ENCODE measurements at places on chromosomes 3 and 15.

GRCh38 chr3:73319179-73319769, 257.8 kb downstream of the EBLN2 start:
- DNase-seq: no peak

DNA sequence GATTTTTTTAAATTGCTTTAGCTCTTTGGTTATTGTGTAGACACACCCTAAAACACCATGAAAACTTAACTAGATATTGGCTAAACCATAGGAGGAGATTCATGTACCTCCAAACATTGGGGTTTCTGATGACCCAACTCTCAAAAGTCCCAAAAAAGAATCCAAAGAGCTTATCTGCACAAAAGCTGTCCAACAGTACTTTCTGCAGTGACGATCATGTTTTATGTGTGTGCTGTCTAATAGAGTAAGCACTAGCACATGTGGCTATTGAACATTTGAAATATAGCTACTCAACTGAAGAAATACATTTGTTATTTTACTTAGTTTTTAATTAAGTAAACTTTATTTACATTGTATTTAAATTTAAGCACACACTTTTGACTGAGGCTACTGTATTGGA, 818.2 kb upstream of the LMCD1 start:
- DNase-seq: no peak

DNA sequence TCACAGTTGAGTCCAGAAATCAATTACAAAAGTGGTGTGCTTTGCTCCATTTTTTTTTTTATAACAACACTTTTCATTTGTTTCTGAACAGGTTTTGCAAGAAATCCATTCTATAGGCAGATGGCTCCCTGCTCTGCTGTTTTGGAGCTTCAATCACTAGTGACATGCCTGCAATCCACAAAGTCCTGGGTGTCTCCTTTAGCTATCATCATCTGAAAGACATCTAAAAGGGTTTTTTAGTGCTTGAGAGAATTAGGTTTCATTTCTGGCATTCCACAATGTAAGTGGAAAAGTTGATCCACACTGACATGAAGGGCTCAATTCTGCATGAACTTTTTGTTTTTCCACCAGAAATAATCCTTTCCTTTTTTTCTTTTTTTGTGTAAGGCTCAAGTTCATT, 24.0 kb upstream of the MEIS2 start:
- no peak for DNase-seq

DNA sequence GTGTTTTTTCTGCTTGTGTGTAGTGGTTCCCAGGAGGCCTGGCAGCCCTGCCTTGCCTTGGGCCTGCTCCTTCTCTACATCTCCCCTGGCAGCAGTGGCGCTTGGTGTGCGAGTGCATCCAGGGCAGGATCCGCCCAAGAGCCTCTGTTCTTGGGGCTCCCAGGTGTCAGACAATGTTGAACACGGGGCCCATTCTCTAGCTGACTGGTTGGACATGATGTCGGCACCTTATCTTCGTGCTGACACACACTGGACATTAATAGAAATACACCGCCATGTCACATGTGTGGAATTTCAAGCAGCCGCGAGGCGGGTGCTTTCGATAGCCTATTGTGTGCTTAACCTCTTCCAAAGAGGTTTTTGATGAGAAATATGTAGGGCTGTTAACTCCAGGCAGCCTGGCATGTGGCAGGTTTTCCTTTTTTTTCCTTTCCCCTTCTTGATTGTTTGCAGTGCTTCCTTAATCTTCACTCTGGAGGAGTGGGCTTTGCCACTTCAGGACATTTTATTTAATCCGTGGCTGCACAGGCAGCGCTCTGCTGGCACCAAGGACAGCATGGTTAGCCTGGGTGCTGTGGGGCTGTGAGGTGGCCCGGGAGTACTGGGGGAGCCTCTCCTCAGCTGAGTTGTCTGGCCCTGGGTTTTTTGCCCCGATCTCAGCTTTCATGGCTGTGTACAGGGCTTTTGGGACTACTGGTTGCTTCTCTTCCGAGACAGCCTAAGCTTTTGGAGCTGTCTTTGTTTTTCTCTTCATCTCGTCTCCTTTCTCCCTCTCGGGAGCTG, 42.5 kb downstream of the CHCHD6 start:
- DNase-seq: peak; percentile 80

GRCh38 chr15:33309602-33310276, 1.0 kb upstream of the RYR3 start:
- peak; percentile 7 for DNase-seq

DNA sequence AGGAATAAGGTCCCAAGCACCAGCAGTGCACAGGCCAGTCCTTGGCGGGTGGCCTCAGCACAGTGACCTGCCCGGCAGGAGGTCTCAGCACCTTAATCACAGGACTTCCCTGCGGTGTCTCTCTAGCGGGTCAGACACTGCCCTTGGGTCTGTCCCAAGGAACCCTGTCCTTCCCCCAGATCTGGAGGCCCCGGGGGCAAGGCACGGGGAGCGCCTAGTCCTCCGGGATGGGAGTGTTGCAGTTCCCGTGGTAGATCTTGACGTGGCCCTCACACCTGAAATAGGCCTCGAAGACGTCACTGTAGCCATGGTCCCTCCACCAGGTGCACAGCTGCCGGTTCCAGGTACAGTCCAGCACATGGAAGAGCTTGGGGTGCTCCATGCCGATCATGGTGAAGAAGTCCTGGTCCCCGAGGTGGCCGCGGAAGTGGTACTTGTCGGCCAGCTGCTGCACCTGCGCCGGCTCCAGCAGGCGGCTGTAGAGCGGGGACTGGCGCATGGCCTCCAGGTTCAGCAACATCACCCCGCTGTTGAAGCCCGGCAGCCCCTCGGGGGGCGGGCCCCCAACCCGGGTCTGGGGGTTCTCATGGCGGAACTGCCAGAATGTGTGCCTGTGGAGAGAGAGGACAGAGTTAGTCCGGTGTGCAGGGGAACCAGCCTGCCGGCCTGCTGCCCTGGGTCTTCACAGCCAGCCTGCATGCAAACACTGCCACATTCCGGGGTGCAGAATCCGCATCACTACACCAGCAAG, 201.3 kb downstream of the XXYLT1 start:
- DNase-seq: no peak

GRCh38 chr3:15405448-15406050, 21.8 kb downstream of the METTL6 start:
- peak; percentile 65 for DNase-seq

DNA sequence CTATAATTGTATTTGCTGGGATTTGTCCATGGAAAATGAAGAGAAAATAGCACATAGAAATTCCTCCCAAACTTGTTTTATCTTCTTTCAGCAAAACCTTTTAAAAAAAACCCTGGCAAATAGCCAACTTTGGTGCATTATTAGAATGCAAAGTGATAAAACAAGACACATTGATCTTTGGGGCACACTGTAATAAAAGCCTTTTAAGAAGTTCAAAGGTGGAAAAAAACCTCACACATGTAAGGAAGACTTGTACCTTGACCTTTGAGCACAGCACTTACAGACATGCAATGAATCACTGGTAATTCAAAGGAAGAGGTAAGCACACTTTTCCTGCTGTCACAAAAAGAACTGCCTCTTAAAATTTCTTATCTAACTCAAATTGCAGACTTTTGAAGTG, 8.0 kb upstream of the MORC1 start:
- DNase-seq: no peak

All from iris pigment epithelial cell (primary cell).